Stimulated activated CD4-positive, alpha-beta T cell treated with anti-CD3 and anti-CD28 coated beads, Interleukin-2, amount 100 ng/mL, for 24 hours (primary cell): ENCODE measurements at places on chromosomes 5 and 9.
A peak's percentile ranks its signal among the peaks of the same experiment; 100 is the strongest.

DNA sequence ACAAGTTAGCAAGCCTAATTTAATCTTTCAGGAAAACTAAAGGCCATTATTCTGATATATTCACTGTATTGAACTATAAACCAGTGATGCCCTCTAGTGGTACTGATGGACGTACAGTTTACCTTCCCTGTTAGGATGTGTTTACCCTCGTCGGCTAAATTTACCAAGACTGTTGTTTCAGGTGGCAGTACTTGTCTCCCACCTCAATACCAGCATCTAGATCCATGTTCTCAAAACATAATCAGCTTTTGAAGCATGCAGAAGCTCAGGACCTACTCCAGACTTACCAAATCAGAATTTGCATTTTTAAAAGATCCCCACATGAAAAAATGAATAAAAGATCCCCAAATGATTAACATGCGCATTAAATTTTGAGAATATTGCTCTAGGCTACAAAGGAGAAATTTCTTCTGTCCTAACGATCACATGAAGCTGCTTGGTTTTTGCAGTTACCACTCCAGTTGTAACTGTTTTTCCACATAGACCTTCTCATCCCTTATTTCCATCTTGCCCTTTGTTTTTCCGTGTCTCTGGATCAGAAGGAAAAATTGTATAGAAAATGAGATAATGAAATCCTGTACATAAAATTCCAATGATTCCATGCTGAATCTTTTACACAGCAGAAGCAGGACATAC, 3.2 kb upstream of the BAAT start:
- DNase-seq, result no peak

- DNase-seq, result no peak
Observed at GRCh38 chr9:105241356-105242043, 3.0 kb upstream of the SLC44A1 start.

GRCh38 chr9:135592331-135592590, 30.7 kb downstream of the PAEP start:
- DNase-seq, result no peak

GRCh38 chr9:84711936-84712335, 42.4 kb downstream of the NTRK2 start:
- DNase-seq, result no peak

- DNase-seq, result no peak
Observed at GRCh38 chr9:121141706-121142105, 60.0 kb downstream of the RAB14 start.

DNA sequence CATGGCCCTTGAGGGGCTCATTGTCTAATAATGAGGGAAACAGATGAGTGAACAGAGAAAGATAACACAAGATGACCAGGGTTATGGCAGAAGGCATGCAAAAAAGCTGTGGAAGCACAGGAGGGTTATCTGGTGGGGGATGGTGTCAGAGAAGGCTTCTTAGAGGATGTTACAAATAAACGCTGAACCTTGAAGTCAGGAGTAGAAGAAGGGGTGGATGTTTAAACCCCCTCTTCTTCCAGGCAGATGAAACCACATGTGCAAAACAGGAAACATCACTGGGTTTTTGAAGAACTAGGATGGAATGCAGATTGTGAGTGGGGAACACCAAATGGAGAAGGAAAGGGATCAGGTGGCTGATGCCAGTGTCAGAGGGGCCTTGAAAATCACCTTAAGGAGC, 41.8 kb upstream of the NR5A1 start:
- DNase-seq, result no peak

GRCh38 chr9:89956331-89956730, 351.5 kb downstream of the GADD45G start:
- DNase-seq, result no peak

- DNase-seq, result peak; percentile 40
Observed at GRCh38 chr9:81686614-81687520, 2.5 kb downstream of the TLE1 start.

- DNase-seq, result no peak
Observed at GRCh38 chr5:176947847-176948246, 48.7 kb upstream of the HK3 start.

DNA sequence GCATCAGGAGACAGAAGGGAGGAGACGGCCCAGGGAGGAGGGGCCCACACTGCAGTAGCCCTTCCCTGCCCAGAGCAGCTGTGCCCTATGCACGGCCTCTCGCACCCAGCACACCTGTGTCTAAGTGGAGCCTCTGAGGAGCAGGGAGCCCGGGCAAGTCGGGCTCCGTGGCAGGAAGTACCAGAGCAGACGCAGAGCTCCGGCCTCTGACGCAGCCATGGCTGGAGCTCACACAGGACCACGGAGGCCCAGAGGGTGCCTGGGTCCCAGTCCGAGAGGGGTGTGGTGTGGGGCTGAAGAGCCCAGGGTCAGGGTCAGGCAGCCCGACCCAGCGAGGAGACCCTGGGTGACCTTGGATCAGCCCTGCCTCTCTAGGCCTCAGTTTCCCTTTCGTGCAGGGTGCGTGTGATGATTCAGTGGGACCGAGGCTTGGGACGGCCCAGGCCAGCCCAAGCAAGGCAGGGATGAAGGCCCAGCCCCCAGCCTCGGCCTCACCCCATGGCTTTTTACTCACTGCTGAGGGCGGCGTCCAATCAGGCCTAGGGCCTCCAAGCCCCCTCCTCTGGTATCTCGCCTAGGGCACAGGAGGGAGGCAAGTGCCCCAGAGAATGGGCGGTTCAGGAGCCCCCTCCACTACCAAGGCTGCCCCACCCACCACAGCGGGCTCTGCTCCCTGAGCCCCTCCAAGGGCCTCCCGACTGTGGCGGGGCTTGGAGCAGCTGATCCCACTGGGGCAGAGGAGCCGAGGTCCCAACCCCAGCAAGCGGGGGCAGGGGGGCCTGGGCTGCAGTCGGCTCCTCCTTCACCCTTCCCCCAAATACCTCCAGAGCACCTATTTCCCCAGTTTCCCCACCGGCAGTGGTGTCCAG, 4.3 kb upstream of the AGPAT2 start:
- DNase-seq, result no peak

DNA sequence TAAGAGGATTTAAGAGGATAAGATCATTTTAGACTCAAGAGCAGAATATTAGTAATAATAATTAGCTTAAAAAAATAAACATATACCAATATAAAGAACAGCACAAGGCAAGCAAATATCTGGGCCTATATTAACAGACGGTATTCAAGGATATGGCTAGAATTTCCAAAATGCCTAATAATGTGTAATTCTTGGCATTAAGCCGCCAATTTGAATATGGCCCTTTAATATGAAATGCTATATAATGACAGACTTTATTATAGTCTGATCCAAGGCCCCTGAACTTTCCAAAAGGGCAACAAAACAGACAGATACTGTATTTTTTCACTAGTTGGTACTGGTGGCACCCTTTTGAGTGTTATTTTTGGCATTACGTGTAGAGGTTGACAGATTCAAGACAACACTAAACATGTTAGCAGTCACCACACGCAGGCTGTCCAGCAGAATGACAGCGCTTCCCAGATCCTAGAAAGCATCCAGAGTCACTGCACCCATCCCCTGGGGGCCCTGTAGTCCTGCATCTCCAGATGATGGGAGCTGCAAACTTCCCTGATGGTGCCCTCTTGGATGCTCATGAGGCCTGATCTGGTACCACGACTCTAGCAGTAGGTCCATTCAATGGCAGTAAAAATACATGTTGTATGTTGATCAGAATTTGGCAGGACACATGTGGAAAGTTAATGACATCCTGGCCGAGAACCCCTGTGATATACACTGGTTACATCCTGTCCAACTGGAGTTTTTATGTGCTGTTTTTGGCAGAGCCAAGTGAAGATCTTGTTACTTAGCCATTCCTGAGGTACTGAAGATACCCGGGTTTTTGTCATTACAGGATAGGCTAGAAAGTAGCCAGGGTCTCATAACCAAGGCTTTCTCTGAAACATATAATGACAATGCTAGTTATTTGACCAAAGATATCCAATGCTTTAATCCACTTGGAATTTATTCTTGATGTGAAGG, 1.7 kb upstream of the ABL1 start:
- DNase-seq, result no peak

DNA sequence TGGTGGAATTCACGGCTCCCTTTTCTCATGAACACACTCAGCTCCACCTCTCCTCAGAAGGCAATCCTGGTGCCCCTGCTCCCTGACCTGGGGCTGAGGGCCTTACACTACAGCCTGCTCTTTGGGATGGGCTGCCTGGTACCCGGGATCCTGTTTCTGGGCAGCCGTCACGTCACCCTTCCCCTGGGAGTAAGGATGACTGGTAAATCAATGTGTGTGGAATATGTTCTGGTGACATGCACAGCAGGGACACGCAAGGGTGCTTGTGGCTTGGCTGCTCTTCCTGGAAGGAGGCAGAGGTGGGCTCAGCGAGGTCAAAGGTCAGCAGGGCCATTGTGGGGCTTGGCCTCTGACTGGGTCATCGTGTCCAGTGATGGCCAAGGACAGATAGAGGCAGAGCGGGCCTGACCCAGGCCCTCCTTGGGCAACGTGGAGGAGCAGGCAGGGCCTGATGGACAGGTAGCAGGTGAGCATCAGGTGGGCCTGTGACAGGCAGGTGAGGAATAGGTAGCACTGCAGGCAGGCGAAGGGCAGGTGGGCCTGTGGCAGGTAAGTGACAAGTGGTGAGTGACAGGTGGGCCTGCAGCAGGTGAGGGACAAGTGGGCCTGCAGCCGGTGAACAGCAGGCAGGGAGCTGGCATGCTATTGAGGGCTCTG, 399.4 kb upstream of the IRX4 start:
- DNase-seq, result no peak

- no peak for DNase-seq
Observed at GRCh38 chr5:53002491-53002890, 13.3 kb downstream of the ITGA2 start.

- DNase-seq, result no peak
Observed at GRCh38 chr9:111449705-111450104, 34.5 kb downstream of the ECPAS start.

GRCh38 chr9:92647671-92648473, 22.1 kb downstream of the IPPK start:
- DNase-seq, result no peak

DNA sequence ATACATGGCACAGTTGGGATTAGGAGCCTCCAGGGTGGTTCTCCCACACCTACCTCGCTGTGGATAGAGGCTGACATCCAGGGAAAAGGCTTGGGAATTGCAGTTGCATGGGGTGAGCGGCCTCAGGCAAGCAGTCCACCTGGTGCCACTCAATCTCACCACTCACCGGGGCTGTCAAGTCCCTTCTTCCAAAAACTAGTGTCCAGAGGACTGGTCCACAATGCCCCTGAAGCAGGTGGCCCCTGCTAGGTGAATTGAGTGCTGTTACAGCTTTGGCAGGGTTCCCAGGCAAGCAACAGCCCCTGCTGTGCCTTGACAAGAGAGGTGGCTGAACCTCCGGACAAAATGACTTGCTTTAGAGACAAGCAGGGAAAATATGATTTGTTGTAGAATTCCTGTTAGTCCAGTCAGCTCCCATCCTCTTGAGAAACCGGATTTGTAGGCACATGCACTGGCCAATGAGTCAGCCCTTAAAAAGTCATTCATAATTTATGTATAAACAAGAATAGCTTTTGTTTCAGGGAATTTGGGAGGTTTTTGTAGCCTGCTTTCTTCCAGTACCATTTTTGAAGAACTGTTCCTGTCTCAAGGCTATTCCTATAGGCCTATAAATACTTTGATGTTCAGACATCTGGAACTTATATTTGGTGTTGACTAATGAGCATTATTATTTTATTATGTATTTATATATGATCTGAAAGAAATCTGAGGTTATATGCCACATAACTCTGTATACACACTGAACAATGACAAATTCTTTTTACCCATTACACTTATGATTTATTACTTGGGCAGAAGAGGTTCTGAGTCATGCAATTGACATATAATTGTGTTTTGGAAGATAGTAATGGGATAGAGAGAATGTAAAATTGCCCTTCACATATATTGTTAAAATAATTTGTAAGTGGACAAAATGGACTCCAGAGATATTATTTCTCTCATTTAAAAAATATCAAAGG, 411.1 kb downstream of the ACTL7B start:
- no peak for DNase-seq

- no peak for DNase-seq
Observed at GRCh38 chr9:130064621-130065020, 10.9 kb downstream of the GPR107 start.

DNA sequence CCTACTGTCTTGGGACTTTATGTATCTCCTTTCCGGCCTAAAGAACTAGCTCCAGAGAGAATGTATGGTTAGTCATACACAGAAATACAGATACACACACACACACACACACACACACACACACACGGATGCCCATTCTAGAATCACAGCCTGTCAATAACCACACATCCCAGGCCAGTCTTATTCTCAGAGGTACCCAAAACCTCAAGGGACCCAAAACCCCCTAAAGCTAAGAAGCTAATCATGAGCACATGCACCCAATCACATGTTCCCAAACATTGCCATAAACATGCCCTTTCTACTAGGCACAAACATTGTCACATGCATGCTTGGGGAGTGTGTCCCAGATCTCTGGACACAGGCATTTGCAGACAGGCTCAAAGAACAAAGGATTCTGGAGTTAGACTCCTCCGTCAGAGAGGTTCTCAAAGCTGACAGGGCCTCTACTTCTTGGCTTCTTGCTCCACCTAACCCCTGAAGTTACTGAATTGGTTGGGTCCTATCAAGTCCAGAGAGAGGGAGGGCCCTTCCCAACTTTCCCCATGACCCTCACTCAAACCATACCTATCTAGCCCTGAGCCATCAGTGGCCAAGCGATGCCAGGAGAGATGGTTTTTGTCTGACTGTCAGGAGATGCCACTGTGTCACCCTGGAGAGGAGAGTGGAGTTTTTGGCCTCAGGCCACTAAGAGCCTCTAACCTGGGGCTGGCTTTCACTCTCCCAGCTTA, 78.7 kb downstream of the NRG2 start:
- DNase-seq, result no peak

DNA sequence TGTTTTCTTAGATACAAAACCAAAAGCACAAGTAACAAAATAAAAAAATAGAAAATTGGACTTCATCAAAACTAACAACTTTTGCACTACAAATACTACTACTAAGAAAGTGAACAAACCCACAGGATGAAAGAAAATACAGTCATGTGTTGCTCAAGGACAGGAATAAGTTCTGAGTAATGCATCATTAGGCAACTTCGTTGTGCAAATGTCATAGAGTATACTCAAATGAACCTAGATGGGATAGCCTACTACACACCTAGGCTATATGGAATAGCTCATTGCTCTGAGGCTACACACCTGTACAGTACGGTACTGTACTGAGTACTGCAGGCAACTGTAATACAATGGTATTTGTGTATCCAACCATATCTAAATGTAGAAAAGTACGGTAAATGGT, 88.3 kb downstream of the RAPGEF1 start:
- DNase-seq, result no peak

GRCh38 chr5:2124434-2125170, 241.9 kb upstream of the IRX4 start:
- no peak for DNase-seq

DNA sequence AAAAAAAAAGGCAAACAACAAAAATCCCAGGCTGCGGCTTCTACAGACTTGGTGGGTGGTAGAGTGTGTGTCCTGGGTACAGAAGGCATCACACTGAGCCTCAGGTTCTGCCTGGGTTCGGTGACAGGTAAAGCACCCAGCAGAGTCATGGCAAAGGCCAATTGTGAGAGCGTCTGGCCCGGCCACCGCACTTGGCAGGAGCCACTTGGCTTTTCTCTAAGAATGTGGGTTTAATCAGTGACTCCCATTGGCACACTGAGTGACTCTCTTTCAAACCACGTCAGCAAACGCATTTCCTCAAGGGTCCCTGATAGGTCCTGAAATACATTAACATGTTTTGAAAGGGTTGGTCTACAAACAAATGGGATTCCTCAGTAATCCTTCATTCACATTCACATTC, 17.0 kb downstream of the COL23A1 start:
- DNase-seq, result no peak

GRCh38 chr5:176692326-176692725, 45.0 kb downstream of the TSPAN17 start:
- DNase-seq, result no peak
